IMR-90 (cell line): ENCODE measurements at places on chromosomes 3 and 15. TPM values are rescaled to one million over a fixed set of nuclear protein-coding genes. Genes with fewer than 3 reads are reported as not detected.

DNA sequence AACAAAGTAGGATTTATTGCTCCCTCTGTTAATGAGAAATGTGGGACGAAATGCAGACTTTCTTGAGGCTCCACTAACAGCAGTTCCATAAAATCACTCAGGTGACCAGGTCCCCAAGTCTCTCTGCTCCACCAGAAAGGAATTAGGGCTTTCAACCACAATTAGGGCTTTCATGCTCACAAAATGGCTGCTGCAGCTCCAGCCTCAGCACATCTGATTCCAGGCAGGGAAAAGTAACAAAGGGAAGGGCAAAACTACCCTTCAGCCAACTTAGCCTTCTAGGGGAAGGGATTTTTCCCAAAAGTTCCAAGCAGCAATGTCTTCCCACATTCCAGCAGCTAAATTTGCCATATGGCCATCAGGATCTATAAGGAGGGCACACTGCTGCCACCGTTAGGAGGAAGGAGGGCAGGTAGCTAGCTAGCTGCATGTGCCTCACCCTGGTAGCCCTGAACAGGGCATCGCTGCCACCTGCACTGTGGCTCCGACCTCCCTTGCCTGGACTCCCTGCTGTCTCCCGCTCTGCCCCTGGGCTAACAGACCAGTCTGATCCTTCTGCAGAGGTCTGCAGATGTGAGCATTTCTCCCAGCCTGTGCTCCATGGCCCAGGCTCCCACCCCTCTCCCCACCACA, 12.8 kb downstream of the CFAP100 start:
- no peak for DNase-seq

DNA sequence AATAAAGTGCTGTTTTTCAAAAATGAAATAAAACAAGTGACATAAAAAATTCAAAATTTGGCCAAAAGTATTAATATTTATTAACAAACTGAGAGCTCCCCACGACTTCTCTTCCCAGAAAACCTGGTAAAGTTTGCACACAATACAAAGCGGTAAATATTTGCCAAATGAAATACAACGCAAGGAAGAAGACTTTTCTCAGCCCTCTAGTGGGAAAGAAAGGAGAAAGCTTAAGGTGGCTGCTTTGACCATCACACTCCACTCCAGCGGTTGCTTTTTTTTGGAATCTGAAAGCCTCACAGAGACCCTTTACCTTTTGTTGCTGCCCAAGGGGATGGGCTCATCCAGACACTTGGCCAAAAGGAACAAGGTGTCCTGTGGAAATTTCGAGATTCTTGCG, 1.1 kb upstream of the GK5 start:
- DNase-seq: no peak

DNA sequence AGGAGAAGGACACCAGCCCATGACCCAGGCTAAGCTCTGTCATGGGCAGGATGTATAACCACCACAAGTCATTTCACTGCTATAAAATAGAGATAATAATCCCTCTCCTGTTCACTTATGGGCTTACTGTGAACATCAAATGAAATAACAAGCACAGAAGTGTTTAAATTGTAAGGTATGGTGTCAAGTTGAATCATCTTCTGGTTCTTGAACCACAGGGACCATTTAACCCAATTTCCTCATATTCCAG, 44.3 kb upstream of the TLE3 start:
- no peak for DNase-seq

- no peak for DNase-seq
Observed at GRCh38 chr3:134998158-134998557, 203.1 kb downstream of the EPHB1 start.

DNA sequence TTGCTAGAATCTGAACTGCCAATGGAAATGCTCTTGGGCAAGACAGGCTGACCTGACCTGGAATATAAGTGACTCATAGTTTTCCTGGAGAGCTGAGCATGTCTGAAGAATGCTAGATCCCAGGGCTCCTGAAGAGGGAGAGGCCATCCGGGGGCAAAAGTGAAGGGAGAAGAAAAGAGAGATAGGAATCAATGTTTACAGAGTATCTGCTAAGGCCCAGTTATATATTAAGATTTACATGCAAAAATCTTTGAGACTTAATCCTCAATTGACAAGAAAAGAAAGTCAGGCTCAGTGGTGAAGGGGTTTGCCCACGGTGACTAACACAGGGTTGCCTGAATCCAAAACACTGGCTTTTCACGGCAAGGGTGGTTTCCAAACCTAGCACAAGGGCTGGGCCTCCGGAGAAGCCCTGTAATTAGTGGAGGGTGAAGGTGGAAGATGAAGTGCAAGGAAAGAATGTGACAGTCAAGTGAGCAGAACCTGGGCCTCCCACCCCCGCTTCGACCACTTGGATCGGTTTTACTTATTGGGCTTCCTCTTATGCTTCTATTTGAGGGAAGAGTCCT, 91.7 kb upstream of the FGF12 start:
- DNase-seq: peak; percentile 88

DNA sequence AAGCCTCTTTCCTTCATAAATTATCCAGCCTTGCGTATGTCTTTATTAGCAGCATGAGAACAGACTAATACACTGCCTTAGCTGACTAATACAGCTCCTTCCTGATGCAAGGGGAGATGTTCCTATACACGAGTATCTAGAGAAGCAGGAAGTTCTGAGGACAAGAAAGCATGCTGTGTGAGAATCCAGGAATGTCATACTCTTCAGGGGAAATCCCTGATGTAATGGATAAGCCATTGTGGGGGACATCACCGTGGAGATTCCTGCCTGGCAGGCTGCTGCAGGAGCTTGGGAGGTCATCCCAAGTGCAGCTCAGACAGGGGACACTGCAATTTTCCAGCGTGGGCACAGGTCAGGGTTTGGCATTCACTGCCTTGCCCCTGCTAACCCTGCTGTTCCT, 476.9 kb downstream of the NR2F2 start:
- no peak for DNase-seq

DNA sequence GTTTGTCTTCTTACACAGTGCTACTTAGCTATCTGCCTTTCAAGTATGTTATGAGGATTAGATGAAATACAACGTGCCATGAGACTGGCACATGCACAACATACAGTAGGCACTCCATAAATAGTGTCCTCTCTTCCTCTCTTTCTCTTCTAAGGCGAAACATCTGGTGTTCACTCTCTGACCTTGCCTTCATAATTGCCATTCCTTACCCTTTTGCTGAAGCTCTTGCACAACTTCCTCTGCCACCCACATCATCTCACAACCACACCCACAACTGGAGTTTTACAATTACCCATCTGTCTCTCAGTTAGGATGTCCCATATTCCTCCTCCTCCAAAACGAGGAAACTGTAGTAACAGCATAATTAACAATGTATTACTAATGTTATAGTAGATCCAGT, 26.4 kb upstream of the ACP3 start:
- peak; percentile 17 for DNase-seq

- DNase-seq: no peak
Observed at GRCh38 chr3:191963182-191963581, 502.2 kb downstream of the PYDC2 start.

The ACKR4 gene
- total RNA-seq: 0.18 TPM in 1 of 2 replicates, not detected in the other

The SLC22A13 gene
- under 0.01 TPM in 2 replicates for total RNA-seq

The CCDC54 gene
- total RNA-seq: not detected in 2 replicates

The SLC24A5 gene
- total RNA-seq: not detected in 2 replicates
